Cardiac fibroblast (primary cell): ENCODE measurements at places on chromosomes 4 and X.

DNA sequence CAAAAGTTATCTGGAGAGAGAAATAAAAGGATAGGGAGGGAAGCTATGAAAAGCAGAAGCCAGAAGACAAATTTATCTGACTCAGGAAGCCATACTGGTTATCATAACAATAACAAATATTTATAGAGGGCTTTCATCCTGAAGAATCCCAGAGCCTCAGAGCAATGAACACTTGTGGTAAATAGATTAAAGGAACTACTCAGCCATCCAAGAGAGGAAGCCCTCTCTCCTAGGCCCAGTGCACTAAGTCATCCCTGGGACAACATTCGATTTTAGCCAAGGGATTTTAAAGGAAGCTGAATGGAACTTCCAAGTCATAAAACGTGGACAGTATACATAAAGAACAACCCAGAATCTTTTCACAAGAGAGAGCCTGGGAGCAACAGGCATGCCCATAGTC lies 76.9 kb downstream of the COL4A6 start:
- peak; percentile 13 for DNase-seq

GRCh38 chr4:114364857-114365256 lies 233.8 kb upstream of the UGT8 start:
- DNase-seq = peak; percentile 85

- no peak for DNase-seq
These were observed 47.3 kb upstream of the ACSL1 start for GRCh38 chr4:184873054-184873453.

- no peak for DNase-seq
These were observed 638.9 kb upstream of the AGA start for GRCh38 chr4:178081176-178081575.

DNA sequence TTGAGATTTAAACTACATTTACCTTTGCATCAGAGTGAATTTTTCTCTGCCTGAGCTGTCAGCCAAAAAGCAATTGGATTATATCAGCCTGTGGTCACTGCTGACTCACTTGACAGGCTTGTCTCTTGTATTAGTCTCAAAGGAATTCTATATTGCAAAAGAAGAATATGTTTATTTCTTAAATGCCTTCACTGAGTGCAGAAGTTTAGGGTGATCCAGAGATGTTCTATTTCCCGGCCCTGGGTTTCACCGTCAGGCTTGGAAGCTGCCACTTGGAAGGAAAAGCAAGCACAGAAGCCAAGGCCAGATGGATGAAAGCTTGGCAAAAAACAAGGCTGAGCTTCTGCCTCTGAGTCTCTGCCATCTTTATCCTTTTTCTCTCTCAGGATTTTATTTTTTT lies 80.9 kb downstream of the FAM114A1 start:
- DNase-seq = peak; percentile 94

- peak; percentile 94 for DNase-seq
These were observed 6.3 kb upstream of the SH3KBP1 start for GRCh38 chrX:19893727-19894126.

DNA sequence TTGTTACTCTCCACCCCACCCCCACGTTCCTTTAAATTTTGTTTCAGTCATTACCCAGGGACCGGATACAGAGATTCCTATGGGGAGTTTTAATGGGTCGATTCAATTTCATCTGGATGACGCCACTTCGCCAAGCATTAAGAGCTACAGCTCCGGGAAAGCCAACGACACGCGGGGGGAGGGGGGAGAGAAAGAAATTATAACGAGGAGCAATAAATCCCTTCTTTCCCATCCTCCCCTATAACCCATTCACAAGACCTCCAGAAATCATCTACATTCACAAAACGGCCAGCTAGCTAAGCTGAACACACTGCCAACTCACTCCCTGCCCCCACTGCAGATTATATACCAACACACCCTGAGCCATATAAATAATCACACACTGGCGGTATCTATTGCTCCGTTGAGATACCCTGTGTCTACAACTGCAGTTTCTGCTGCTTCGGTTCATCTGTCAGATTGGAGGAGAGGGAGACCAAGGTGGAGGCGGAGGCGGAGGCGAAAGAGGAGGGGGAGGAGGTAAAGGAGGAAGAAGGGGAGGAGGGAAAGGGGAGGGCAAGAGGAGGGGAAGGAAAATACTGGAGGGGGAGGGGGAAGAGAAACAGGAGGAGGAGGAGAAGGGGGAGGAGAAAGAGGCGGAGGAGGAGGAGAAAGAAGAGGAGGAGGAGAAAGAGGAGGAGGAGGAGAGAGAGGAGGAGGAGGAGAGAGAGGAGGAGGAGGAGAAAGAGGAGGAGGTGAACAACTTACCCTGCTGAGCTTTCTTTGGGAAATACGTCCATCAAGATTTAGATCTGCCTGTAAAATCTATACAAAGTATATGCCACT lies 113.9 kb upstream of the VAMP7 start:
- peak; percentile 81 for DNase-seq

DNA sequence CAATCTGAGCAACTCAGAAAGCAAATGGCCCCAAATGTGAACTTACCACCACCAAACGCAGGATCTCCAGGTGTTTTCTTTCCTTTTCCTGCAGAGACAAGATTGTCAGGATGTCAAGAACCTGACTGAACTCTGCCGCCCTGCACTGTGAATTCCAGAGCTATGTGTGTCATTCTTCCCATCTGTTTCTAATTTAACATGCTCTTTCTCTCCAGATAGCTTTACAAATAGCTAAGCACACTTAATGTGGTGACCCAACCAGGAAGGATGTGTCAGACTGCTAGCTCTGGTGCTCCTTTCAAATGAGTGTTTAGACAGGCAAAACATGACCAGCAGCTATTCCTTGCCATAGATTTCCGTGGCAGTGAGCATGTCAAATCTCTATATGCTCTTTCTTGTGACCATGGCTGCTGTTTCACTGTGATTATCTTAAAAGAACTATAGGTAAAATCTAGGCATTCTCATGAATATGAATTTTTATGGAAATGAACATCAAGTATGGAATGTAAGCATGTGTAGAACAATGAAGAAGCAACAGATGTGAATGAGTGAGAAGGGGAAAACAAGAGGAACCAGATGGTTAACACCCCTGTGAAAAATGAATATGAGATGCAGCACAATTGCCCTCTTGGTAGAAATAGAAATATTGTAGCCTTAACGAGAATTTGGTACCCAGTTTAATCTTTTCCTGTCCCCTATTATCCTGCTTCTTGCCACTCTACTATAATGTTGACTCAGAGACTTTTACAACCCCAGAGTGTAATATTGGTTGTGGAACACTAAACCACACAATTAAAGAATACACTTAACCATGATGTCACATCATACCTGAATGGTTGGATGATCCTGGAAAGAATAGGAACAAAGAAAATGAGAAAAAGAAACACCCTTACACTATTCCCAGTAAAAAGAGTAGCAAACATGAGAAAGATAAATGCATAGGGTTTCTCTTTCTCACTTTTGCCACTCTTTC lies 247.8 kb upstream of the DKK2 start:
- peak; percentile 91 for DNase-seq
